ENCODE measurements at places on chromosomes 12 and 14.

DNA sequence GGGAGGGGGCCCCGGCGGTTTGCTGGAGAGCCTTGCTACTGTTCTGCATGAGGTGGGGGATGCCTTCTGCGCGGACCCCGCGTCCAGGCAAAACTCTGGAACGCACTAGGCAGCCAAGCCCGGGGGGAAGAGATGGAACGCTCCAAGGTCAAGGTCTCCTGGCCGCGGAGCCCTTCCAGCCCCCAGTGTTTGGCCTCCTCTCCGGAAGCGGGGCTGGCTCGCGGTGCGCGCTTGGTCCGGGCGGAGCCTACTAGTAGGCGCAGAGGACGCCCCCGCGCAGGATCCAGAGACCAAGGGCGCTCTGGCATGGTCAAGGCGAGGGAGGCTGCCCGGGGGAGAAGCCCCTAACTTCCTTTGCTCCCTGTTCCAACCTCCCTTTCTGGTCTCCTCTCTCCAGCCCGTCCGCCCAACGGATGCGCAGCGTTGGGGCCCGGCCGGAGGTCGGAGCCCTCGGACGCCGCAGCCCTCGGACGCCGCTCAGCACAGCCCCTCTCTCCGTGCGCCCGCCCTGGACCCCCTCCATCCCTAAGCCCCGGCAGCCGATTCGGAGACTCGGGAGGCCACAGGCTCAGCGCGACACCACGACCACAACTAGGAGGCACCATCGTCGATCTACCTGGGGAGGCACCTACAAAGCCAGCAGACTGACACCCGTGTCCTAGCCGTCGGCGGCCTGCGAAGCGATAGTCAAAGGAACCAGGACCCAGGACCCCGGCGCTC, 669 bp upstream of the KCNK13 start:
- DNase-seq = peak; percentile 33

GRCh38 chr14:22200977-22201605, 387.9 kb downstream of the DAD1 start:
- peak; percentile 44 for DNase-seq

DNA sequence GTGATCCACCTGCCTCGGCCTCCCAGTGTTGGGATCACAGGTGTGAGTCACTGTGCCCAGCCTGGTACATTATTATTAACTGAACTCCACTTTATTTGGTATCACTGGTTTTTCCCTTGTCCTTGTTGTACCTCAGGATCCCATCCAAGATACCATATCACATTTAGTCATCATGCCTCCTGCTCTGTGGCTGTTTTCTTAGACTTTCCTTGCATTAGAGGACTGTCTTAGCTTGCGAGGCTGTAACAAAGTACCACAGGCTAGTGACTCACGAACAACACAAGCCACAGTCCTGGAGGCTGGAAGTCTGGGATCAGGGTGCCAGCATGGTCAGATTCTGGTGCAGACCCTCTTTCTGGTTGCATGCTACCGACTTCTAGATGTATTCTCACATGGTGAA, 12.2 kb downstream of the KLC1 start:
- DNase-seq = no peak

DNA sequence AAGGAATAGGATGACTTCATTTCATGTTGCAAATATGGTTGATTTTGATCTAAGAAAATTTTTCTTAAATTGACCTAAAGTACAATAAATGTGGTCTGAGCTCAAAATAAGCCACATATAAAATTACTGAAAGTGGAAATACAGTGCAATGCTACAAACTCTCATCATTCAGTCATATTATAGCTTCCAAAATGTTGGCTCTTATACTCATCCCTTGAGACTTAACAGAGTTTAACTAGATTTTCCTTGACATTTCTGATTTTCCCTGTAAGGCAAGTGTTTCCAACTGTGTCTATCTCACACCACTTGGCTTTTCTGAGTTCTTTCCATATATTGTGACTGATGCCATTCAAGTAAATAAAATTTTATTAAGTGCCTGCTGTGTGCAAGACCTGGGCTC, 123.7 kb upstream of the NTF3 start:
- no peak for DNase-seq

GRCh38 chr14:68576031-68576430, 216.8 kb downstream of the ZFP36L1 start:
- no peak for DNase-seq

- no peak for DNase-seq
Observed at GRCh38 chr12:2344885-2345284, 292.1 kb downstream of the CACNA1C start.

GRCh38 chr14:102927878-102928411, 5.5 kb downstream of the AMN start:
- no peak for DNase-seq

- DNase-seq = no peak
Observed at GRCh38 chr12:62948123-62948522, 13.2 kb upstream of the PPM1H start.

DNA sequence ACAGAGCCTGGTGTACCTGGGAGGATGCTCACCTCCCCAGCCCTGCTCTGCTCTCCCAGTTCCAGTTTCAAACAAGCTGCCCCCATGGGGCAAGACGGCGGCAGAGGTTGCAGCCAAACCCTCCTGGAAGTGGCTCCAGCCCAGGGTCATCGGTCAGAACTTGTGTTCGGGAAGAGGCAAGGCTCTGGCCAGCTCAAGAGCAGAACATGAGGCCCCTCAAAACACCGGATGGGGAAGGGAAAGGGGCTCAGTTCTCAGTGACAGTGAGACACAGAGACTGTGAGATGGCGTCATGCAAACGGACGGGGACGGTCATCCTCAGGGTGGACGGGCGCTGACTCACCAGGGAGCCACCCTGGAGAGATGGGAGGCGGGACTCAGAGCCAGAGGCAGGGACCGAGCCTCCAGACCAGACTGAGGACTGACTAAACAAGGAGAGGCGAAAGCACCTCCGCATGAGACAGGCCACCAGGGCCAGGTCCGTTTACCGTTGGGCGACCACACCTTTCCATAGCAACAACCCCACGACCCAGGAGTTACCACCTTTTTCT, 63.9 kb upstream of the GALNT9 start:
- DNase-seq = no peak

GRCh38 chr12:94286583-94287244, 138.3 kb downstream of the PLXNC1 start:
- DNase-seq = no peak

DNA sequence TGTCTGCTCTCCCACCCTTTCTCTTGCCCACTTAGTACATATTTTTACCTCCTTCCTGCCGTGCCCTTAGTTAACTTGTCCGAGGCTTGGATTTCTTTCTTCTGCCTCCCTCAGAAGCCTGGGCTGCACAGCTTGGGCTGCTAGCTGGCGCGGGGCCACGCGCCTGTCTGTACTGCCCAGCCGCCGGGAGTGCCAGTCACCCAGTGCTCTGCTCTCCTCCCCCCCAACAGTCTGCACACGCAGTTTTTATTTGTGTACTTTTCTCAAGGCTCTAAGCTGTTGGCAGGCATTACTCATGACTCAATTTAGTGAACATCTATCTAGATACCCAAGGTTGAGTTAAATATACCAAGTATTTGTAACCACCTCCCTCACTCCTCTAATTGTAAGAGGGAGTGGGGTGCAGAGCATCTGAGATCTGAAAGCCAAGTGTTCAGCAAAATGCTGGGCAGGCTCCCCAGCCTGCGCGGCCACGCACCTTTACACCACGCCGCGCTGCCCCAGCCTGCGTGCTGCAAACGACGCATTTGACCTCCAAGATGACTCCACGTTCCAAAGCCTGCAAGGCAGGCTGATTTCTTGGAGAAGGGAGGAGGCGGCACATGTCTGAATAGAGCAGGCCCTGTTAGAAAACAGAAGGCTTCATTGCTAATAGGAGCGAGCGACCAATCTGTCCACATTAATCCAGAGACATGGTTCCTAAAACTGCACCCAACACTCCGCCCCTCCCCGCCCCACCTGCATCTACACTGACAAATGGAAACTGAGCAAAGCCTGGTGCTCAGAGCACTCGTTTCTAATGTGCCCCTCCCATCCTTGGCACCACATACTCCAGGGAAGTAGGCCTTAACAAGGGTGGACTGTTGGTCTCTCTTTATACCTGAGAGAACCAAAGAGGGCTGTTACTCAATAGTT, 18.2 kb upstream of the CACNA2D4 start:
- no peak for DNase-seq

- DNase-seq = no peak
Observed at GRCh38 chr14:63543826-63544406, 739 bp upstream of the PPP2R5E start.

GRCh38 chr12:28746734-28747325, 402.2 kb upstream of the FAR2 start:
- DNase-seq = no peak

DNA sequence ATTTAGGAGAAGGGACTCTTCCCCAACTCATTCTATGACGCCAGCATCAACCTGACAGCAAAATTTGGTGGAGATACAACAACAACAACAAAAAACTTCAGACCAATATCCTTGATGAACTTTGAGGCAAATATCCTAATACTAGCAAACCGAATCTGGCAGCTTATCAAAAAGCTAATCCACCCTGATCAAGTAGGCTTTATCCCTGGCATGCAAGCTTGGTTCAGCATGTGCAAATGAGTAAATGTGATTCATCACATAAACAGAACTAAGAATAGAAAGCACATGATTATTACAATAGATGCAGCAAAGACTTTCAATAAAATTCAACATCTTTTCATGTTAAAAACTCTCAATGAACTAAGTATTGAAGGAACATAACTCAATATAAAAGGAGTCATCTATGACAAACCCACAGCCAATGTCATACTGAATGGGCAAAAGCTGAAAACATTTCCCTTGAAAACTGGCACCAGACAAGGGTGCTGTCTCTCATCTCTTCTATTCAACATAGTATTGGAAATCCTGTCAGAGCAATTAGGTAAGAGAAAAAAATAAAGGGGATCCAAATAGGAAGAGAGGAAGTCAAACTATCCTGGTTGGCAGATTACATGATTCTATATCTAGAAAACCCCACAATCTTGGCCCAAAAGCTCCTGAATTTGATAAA, 233.3 kb downstream of the CCDC59 start:
- peak; percentile 1 for DNase-seq

- peak; percentile 70 for DNase-seq
Observed at GRCh38 chr14:52241087-52241793, 26.3 kb upstream of the PTGDR start.

- no peak for DNase-seq
Observed at GRCh38 chr12:100345020-100345767, 11.7 kb upstream of the SLC17A8 start.

GRCh38 chr12:115857160-115857920, 420.2 kb downstream of the MED13L start:
- DNase-seq = no peak

GRCh38 chr12:16350682-16351081, 3.2 kb downstream of the MGST1 start:
- DNase-seq = peak; percentile 59

GRCh38 chr12:110361216-110361615, 42.3 kb downstream of the ANAPC7 start:
- DNase-seq = peak; percentile 58

GRCh38 chr14:79749065-79749464, 462.2 kb downstream of the DIO2 start:
- DNase-seq = no peak

DNA sequence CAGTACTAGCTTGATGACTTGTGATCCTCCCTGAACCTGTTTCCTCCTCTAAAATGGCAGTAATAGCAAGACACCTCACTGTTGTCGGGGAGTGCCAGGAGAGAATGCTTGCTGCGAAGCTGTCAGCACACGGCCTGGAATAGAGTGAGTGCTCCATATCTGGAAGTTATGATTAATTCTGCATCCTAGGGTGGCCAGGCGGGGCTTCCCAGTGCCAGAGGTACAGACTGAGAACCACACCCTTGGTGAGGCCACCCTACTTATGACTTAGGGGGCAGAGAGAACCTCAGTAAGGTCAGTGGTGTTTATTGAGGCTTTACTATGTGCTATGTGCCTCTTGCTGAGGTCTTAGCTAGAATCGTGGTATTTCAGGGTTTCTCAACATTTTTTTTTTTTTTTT, 20.1 kb downstream of the MORN3 start:
- no peak for DNase-seq

DNA sequence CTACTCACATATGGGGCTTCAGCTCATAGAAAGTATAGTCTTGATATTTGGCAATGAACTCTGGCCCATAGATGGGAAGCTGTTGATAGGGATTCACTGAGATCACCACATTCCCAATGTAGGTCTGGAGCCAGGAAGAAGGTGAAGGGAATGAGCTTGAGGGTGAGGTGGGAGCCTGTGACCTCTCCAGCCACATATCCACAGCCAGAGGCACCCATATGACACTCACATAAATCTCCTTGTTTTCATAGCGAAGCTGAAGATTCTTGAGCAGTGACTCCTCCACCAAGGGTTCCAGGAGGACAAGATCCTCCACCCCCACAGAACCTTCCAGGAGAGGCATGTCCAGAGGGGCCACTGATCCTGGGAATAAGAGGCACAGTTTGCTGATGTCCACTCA, 1.9 kb downstream of the MYO1A start:
- DNase-seq = no peak

- DNase-seq = peak; percentile 92
Observed at GRCh38 chr12:9948606-9949296, 16.6 kb upstream of the CLEC2A start.

DNA sequence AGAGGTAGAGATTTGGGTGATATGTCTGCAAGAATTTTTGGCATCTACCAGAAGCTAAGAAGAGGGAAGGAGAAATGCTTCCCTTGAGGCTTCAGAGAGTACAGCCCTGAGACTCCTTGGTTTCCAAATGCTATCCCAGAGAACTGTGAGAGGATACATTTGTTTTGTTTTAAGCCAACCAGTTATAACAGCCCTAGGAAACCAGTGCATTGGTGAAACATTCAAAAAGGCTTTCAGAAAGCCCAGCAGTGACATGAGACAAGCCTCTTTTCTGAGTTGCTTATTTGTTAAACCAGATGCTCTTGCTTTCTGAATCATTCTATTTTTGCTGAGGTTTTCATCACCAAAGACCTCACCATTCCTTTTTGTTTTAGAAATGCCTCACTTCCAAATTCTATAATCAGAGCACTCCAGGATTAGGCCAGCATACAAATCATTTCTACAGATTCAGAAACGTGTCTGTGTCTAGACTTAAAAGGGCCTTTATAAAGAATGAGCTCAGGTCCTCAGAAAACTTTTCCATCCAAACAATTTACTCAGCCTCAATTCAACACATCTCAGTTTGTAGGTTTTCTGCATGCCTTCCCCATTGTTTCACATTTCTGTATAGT, 1617.8 kb upstream of the FLRT2 start:
- DNase-seq = no peak

GRCh38 chr12:38157933-38158401, 158.6 kb upstream of the ALG10B start:
- no peak for DNase-seq

DNA sequence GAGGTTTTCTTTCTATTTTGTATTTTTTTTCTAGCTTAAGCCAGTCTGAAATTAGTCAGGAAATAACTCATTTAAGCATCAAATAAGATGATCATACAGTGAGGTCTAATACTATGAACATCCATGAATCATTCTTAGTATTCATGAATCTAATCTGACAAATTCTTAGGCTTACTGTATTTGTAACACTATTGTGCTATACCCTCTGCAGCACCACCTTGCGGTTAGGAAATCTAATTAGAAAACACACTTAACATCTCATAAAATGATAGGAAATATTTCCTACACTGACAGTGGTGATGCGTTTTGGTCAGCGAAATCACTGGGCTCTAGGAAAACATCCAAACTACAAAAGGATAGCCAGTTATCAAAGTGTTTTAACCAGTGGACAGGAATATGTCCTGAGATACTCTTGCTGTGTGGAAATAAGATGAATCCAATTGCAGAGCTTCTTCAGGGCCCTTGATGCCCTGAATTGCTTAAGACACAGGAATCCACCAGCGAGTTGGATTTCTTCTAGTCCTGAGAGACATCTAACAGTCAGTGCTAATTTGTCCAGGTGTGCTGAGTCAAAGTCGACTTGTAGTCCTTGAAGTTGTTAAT, 109.3 kb upstream of the MYF6 start:
- DNase-seq = peak; percentile 2

GRCh38 chr14:100007254-100007653, 58.0 kb upstream of the EVL start:
- DNase-seq = no peak

All from suppressor macrophage treated with lipopolysaccharide for 4 hours (primary cell).